ENCODE measurements at places on chromosomes 3 and 15. TPM values are rescaled to one million over a fixed set of nuclear protein-coding genes. Genes with fewer than 3 reads are reported as not detected.
A peak's percentile ranks its signal among the peaks of the same experiment; 100 is the strongest.

DNA sequence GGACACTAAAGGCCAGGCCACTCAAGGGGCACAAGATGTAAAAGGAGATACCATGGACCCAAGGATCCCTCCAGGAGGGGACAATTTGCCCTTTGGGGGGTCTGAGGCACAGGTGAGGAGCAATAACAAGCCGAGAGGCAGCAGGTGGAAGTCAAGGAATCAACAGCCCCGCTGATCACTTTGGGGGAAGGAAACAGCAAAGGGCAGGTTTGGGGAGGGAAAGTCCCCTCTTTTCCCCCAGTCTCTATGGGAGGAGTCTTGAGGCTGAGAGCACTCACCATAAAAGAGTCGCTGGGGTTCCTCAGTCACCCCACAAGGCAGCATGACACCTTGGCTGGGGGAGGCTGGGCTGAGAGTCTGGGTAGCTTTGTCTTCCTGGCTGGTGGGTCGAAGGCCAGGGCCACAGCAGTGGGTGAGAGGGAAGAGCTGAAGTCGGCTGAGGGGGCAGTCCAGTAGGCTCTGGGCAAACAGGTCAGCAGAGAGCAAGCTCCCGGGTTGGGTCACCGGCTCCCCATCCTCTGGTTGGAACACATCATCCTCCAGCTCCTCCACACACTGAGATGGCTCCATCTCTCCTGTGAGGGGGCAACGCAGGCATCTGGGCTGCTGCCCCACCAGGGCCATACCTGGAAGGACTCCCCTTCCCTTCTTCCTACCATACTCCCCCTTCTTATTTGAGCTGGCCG, 3.0 kb downstream of the BMF start:
- peak overlapping the region; percentile 79 for H3K27ac ChIP-seq
- H3K4me1 ChIP-seq = peaks cover 65% of the 10 kb centered on the region
- DNase-seq = peak; percentile 57
- no peaks in the 10 kb centered on the region for H3K27me3 ChIP-seq

DNA sequence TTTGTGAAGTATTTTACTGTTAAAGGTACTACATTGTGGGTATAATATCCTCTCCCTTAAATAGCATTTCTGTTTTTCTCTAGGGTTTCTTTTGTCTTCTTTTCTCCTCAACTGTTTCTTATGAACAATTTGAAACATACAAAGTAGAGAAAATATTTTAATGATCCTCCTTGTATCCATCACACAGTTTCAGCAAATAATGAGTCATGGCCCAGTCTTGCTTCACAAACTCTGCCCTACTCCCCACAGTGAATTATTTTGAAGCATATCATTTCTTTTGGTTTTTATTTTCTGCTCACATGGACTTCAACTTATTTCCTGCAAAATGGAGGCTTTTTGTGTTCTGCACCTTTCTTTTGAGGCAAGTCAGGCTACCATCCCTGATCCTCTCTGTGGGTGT, 6.1 kb upstream of the SCAANT1 start:
- peaks cover 9% of the 10 kb centered on the region for H3K36me3 ChIP-seq
- no peak overlapping the region for H3K4me3 ChIP-seq
- DNase-seq = no peak
- H3K27me3 ChIP-seq = no peaks in the 10 kb centered on the region
- peaks cover 62% of the 10 kb centered on the region for H3K4me1 ChIP-seq

- H3K27ac ChIP-seq = peak within 1 kb of the TSS; percentile 98
- H3K27me3 ChIP-seq = no peaks in the 10 kb centered on the region
- peaks cover 26% of the 10 kb centered on the region for H3K4me1 ChIP-seq
- peaks cover 3% of the 10 kb centered on the region for H3K36me3 ChIP-seq
Observed at GRCh38 chr3:31532587-31533168, at the start of gene STT3B. TSS of gene STT3B (plus strand) at chr3:31532925. CDS start at chr3:31532999, 74 bp downstream.

DNA sequence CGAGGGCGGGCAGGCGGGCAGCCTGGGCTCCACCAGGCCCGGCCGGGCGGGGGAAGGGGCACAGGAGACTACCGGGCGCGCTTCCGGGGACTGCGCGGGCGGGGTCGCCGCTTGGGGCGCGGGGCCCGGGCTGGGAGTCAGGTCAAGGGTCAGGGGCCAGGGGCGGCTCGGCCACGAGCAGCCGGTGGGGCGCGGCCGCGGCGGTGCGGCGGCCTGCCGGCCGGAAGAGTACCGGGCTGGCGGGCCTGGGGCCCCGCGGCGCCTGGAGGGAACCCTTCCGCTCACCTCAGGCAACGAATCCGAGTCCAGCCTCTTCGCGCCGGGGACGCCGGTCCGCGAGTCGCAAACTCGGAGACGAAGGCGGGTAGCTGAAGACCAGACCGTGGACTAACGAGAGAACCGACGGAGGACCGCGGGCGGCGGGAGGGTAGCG, 225 bp downstream of the RHOA start:
- H3K4me1 ChIP-seq = peaks cover 79% of the 10 kb centered on the region
- peak overlapping the region; percentile 70 for H3K27ac ChIP-seq
- H3K27me3 ChIP-seq = no peaks in the 10 kb centered on the region
- H3K4me3 ChIP-seq = peak overlapping the region; percentile 98
- peaks cover 14% of the 10 kb centered on the region for H3K36me3 ChIP-seq
- peak; percentile 71 for DNase-seq

DNA sequence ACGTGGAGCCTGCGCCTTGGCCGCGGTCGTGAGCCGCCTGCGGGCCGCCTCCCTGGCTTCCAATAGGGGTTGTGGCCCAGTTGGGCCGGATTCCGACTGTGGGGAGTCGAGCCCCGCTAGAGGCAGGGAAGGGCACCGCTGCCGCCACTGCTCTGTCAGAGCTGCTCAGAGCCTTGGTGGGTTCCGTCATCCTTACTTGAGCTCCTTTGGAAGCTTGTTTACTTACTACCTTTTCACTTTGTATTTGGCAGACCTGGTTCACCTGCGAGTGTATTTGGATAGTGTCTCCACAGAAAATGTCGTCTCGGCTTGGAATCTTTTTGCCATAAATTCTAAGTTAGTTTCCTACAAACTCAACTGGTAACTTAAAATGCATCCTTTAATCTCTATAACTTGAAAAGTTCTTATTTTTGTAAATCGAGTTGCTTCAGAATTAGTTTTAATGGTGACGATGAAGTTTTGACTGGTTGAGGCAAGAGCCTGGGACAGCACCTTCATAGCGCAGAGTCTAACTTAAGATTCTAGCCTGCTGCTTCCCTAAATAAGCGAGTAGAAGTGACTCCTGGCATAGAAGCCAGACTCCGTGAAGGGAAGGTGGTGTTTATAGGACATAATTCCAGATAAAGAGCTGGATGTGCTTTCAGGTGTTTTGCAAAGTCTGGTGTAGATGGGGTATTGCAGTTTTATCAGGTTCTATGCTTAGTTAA, 800 bp downstream of the DAG1 start:
- no peaks in the 10 kb centered on the region for H3K27me3 ChIP-seq
- peak overlapping the region; percentile 86 for H3K4me3 ChIP-seq
- H3K4me1 ChIP-seq = peaks cover 34% of the 10 kb centered on the region
- no peak for DNase-seq
- peaks cover 1% of the 10 kb centered on the region for H3K36me3 ChIP-seq

GRCh38 chr3:116051040-116051439, 394.2 kb downstream of the LSAMP start:
- DNase-seq = no peak
- no peak overlapping the region for H3K4me3 ChIP-seq
- H3K27ac ChIP-seq = no peak overlapping the region
- H3K4me1 ChIP-seq = no peaks in the 10 kb centered on the region
- H3K27me3 ChIP-seq = no peaks in the 10 kb centered on the region

The COL6A5 gene
- total RNA-seq = not detected

The KLF13 gene
- total RNA-seq = 260 TPM

Measured in activated T-cell treated with anti-CD3 and anti-CD28 coated beads, Interleukin-2, amount 50 U/mL, for 72 hours (primary cell).